ENCODE measurements at places on chromosomes 3 and 15.

- peak; percentile 48 for DNase-seq
Measured at GRCh38 chr3:146469150-146470017, at the start of gene PLSCR2. Gene PLSCR2, minus strand, starts transcription at chr3:146469561. Its CDS starts 9,657 bp downstream, at chr3:146459904.

GRCh38 chr15:71485094-71485693, 325.2 kb upstream of the NR2E3 start:
- no peak for DNase-seq

GRCh38 chr3:41629986-41630385, 331.9 kb downstream of the ULK4 start:
- no peak for DNase-seq

- no peak for DNase-seq
Measured at GRCh38 chr3:88131695-88132094, 18.1 kb upstream of the C3orf38 start.

- no peak for DNase-seq
Measured at GRCh38 chr3:115148142-115148790, 1.2 kb upstream of the ZBTB20 start.

- no peak for DNase-seq
Measured at GRCh38 chr3:126057501-126057819, 26.5 kb downstream of the SLC41A3 start.

GRCh38 chr15:32970847-32971246, 223.7 kb downstream of the FMN1 start:
- no peak for DNase-seq

- no peak for DNase-seq
Measured at GRCh38 chr3:193732391-193732790, 139.4 kb downstream of the OPA1 start.

GRCh38 chr15:40859206-40859851, 14.7 kb downstream of the RHOV start:
- peak; percentile 61 for DNase-seq

DNA sequence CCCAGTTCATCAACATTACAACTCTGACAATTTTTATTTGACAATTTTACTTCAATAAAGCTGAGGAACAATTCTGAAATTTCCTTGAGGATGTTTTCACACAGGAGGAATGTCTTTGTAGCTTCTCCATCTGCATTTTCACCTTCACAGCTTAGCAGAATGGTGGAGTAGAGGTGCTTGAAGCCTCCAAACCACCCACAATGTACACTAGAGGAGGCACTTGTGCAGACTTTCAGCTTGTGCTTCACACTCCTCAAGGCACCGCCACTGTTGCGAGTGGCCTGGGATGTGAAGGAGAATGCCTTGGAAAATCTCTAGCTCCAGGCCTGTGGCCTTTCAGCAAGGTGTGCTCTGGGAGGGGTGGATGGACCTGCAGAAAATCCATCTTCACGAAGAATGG, 181.9 kb downstream of the EPHB1 start:
- DNase-seq: no peak

- no peak for DNase-seq
Measured at GRCh38 chr3:127785711-127786265, 36.5 kb downstream of the MGLL start.

DNA sequence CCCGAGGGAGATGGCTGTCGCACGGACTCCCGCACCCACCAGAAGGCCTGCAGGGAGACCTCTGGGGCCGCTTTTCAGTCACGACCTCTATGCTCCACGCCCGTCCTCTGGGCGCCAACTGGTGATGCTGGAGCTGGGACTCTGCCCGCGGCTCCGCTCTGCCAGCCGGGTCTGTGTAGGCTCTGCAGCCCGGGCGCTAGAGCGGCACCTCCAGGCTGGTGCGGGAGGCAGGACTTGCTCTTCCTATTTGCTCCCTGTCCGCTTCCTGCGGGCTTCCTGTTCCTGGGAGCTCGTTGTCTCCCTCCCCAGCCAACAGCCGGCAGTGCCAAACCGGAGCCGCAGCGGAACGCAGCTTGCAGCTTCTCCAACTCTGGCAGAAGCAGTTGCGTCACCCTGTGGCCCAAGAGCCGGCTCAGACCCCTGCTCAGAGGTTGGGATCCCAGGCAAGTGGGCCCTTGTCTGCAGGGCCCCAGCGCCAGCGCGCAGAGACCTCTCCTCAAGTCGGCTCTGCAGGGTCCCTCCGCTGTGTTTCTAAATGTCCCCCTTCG, 285.9 kb downstream of the XXYLT1 start:
- no peak for DNase-seq

GRCh38 chr3:141969711-141970110, 93.3 kb downstream of the ATP1B3 start:
- no peak for DNase-seq

GRCh38 chr15:98505611-98506031, 142.7 kb upstream of the IGF1R start:
- no peak for DNase-seq

DNA sequence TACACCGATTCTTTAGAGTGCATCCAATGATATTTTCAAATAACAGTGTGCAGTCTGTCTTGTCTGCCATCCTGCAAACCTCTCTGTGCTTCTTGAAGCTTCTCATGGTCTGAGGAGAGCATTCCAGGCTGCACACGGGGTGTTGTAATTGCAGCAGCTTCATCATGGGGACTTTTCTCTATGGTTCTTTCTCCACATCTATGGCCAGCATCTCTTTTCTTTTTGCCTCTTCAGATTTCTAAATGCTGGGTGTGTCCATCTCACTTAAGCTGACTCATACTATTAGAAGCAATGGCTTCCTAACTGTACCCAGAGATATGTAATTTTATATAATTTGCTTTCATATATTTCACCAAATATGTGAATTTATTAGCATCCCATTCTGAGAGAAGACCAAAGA, 63.8 kb upstream of the EPHB3 start:
- DNase-seq: no peak

GRCh38 chr15:76285241-76285825, 25.9 kb downstream of the ETFA start:
- no peak for DNase-seq

DNA sequence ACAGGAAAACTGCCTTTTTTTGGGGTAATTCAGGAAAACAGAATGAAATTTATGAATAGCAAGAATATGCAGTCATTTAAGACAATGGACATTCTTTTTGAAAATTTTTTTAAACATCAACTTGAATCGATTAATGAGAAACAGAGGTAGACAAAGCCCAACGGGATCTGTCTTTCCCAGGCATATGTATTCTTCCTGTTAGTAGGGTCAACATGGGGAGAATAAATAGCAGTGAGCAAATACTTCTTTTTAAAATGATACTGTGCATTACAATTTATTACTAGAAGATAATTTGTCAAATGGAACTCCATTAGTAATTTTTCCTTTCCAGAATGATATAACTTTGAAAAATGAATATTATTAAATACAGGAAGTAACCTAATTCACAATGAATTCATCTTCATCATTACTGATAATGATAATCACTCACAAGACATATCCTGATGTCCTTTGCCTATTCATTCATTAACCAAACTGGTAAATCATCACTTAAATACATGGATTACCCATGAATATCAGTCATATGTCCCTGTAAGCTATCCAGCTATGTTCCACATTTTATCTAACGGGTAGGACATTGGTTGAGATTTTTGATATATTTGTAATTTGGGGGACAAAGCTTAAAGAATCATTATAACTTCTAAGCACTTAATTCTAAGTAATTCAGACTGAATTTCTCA, 209.2 kb upstream of the CDIN1 start:
- DNase-seq: no peak

DNA sequence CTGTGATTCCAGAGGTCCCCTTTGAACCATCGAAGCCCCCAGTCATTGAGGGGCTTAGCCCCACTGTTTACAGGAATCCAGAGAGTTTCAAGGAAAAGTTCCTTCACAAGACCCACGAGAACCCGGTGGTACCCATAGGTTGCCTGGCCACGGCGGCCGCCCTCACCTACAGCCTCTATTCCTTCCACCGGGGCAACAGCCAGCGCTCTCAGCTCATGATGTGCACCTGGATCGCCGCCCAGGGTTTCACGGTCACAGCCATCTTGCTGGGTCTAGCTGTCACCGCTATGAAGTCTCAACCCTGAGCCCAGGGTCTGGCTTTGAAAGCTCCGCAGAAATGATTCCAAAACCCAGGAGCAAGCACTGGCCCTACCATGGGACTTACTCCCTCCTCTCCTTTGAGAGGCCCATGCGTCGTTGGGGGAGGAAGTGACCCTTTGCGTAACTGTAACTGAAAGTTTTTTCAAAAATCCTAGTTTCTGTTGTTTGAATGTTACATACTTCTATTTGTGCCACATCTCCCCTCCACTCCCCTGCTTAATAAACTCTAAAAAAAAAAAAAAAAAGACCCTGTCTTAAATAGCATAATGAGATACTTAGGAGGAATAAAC, 85.1 kb upstream of the CSPG5 start:
- no peak for DNase-seq

DNA sequence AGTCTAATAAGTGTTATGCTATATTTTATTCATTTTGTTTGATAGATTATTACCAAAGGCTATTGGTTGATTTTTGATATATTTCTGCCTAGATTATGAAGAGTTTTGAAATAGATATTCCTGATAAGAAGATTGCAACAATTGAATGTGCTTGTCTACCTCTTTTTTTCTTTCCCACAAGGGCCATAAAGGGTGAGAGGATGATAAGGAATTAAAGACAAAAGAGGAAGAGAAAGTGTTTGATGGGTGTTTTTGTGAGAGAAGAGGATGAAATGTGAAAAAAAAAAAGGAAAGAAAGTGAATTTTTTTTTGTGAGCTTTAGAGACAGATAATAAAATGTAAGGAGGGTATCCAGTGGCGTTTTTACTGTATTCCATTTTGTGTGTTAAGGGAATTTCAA, 244.4 kb downstream of the CHST2 start:
- no peak for DNase-seq

GRCh38 chr3:112979244-112979832, 4.4 kb upstream of the CD200R1 start:
- no peak for DNase-seq

- no peak for DNase-seq
Measured at GRCh38 chr15:88341006-88341405, 84.5 kb upstream of the NTRK3 start.

GRCh38 chr3:140447136-140447535, 230.7 kb upstream of the TRIM42 start:
- DNase-seq: no peak

GRCh38 chr15:90126596-90127435, 24.5 kb upstream of the IDH2 start:
- DNase-seq: no peak

DNA sequence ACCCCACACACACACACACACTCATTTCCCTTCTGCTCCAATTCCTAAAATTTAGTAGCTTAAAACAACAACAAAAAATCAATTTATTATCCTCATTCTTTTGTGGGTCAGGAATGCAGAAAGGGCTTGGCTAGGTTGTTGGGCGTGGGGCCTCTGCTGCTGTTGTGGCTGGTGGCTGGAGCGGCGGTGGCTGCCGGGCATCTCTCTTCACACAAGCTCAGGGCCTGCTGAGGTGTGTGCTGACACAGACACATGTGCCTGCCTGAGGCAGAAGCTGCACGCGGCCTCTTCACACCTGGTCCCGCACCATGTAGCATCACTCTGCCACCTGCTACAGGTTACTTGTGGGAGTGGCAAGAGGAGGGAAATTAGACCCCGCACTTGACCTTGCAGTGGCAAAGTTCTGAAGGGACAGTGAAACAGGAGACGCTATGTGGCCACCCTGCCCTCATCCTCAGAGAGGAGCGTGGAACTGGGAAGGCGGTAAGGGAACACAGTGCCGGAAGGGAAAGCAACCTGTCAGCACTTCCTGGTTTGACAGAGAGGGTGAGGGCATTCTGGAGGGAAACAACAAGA, 64.0 kb upstream of the PRR20G start:
- DNase-seq: no peak

DNA sequence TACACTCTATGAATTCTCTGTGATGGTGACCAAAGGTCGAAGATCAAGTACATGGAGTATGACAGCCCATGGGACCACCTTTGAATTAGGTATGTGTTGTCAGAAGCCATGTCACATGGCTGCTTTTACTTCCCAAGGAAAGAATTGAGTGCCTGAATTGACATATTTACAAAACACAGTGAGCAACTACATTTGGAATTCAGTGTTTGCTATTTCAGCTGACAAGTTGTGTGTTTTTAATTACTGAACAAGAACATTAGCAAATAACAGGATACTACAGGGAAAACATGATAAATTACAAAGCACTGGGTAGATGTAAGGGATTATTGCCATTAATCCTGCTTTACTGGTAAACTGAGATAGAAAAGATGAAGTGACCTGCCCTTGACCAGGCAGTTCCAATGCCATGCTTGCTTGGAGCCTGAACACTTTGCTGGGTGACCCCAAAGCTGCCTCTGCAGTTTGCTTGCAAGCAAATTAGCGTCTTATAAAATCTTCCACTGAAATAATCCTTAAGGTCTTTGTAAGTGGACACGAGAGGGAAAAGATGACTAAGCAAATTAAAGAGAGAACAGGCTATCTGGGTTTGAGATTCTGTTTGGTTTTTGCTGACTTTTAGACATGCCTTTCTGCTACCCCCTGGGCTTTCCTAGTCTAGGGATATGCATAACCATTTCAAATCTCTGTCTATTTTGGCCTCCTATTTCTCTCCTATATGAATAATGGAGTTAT, 98.2 kb downstream of the HCN4 start:
- no peak for DNase-seq

DNA sequence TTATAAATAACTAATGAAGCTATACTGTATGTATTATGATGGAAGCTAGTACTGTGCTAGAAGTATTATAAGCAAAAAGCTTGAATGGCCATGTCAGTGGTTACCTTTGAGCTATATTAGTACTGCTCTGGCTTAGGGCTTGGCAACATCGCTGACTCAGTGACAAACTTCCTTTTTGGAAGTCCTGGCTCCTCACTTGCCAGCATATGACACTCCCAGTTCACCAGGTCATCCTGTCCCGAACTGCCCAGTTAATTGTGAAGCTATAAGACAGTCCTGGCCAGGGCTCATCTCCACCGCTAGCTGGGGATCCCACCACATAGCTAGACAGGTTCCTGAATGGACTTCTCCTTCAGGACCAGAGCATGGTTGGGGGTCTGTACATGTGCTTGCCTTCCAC, 31.9 kb downstream of the RAB8B start:
- no peak for DNase-seq

DNA sequence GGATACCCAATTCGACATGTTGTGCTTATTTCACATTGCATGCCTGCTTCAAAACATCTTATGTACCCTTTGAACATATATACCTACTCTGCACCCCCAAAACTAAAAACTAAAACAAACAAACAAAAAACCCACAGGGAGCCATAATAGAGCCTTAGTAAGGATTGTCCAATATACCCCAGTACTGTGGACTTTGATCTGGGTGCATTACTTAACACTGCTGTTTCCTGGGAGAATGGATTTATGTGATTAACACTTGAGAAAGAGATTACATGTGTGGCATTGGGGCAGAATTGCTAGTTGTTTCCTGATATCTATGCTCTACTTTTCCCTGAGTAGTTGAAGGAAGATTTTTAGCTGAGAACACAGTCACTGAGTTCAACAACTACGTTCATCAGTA, 583.4 kb upstream of the ROBO1 start:
- DNase-seq: no peak

DNA sequence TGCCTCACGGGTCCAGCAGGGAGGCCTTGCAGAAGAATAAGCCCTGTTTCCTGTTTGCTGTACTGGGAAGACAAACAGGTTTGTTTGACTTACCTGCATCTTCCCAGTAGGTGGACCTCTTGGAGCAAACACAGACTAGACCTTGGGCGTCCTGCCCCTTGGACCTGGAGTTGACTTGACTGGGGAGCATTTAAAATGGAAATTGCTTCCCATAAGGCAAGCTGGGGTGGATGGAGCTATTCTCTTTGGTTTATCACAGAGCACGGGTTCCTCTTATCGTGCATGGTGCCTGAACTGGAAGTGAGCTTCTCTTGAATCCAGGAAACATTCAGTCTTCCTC, 151.4 kb downstream of the RPLP1 start:
- DNase-seq: no peak
